NCI-H2171 treated with DMSO at 0.1 percent for 48 hours (cell line): ENCODE measurements at places on chromosomes 16 and 17.

DNA sequence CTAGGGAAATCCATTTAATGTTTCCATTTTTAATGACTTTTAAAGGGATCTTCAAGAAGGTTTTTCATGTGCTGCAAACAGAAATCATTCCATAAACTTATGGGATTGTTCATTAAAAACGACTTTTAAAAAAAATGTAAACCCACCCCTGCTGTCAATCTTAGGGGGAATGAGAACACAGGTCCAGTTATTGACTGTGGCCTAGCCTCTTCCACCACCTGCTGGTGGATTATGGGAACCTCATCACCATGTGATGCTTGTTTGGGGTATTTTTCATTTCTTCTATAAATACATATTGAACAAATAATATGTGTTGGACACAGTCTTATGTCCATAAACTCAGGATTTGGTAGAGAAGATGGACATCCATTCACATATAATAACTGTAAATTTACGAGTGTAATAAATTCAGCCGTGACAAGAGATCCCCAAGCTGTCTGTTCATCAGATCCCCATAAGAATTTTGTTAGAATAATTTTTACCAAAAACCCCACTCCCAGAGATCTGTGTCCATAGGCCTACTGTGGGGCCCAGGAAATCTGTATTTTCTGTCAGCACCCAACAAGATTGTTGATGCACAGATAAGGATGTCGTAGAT lies 42.0 kb upstream of the TMC5 start:
- DNase-seq, result peak; percentile 71

DNA sequence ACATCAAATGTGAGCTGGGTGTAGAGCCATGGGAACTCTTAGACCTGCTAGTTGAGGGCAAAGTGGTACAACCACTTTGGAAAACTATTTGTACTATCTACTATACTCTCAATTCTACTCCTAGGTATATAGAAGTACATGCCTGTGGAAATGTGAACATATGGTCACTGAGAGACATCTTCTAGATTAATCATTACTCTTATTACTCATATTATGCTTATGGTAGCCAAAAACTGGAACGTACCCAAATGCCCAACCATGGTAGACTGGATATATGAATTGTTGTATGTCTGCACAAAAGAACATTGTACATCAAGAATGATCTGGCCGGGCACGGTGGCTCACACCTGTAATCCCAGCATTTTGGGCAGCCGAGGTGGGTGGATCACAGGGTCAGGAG lies 2.7 kb downstream of the WDR45B start:
- no peak for DNase-seq

- DNase-seq, result no peak
Observed at GRCh38 chr17:12667299-12667958, 1.7 kb downstream of the MYOCD start.

DNA sequence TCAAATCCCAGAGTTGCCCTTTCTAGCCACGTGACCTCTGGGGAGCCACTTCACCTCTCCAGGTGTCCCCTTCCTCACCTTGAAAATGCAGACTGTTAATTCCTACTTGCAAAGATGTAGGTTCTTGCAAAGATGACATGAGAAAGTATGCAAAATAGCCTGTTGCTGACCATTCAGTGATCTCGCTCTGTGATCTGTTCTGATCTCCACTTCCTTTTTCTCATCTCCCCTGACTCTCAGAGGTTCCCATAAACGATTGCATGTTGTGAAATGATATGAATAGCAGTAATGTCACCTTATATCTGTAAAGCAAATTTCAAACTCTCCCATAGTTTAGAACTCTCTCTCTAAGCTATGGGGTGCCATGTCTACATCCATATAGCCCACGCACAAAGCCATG lies 182.3 kb downstream of the TMEM132E start:
- no peak for DNase-seq

GRCh38 chr17:58156839-58157803 lies 8.9 kb downstream of the OR4D1 start:
- DNase-seq, result peak; percentile 80

- DNase-seq, result no peak
Observed at GRCh38 chr16:81610144-81610842, 165.7 kb downstream of the CMIP start.

DNA sequence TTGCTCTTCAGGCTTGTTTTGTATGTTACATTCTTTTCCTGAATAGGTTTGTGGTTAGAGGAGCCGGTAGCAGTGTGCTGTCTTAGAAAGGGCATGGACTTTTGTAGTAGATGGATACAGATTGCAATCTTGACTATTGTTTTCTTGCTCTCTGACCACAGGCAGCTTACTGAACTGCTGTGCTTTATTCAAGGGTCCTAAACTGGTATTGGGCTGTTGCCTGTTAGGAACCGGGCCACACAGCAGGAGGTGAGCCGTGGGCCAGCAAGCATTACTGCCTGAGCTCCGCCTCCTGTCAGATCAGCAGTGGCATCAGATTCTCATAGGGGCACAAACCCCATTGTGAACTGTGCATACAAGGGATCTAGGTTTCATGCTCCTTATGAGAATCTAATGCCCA lies 373.9 kb downstream of the CPPED1 start:
- no peak for DNase-seq

GRCh38 chr16:72809446-72809845 lies 238.5 kb downstream of the ZFHX3 start:
- DNase-seq, result no peak
